ENCODE measurements at places on chromosomes 3 and 15.

GRCh38 chr3:194556086-194557056, 69.6 kb upstream of the ATP13A3 start:
- no peak for DNase-seq

GRCh38 chr3:13251166-13251903, 168.8 kb downstream of the NUP210 start:
- no peak for DNase-seq

GRCh38 chr3:193396451-193397244, 18.1 kb upstream of the ATP13A5 start:
- no peak for DNase-seq

DNA sequence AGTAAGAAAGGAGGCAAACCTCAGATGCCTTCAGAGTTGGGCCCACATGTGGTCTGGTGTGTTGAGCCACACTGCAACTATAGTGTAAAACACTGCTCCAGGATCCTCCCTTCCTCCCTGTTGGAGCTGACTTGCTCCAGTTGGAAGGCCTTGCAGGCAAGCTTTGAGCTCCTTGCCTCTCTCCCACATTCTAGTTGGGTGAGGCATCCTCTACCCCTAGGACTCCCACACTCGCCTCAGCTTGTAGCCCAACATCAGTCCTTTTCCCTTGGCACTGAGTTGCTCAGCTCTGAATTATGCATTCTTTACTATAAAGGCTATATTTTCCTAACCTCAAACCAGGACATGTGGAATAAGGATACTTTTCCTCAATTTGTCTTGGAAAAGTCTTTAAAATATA, 143.9 kb downstream of the NECTIN3 start:
- DNase-seq: peak; percentile 84

DNA sequence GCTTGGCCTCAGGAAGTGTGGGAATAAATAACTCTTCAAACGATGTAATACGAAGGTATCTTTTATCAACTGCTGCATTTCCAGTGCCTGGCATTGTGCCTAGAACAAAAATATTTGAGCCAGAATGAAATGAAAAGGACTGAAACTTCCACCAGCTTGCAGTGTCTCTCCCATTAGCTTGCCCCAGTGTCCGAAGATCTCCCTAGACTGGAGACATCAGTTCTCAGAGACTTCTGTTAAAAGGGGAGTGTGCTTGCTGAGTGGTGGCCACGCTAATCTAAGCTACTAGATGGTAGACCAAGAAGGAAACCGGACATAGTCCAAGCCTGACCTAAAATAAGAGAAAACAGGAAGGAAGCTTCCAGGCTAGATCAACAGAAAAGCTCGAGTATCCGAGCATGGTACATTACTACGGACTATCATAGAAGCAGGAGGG, 28.6 kb downstream of the KCNAB1 start:
- peak; percentile 11 for DNase-seq

DNA sequence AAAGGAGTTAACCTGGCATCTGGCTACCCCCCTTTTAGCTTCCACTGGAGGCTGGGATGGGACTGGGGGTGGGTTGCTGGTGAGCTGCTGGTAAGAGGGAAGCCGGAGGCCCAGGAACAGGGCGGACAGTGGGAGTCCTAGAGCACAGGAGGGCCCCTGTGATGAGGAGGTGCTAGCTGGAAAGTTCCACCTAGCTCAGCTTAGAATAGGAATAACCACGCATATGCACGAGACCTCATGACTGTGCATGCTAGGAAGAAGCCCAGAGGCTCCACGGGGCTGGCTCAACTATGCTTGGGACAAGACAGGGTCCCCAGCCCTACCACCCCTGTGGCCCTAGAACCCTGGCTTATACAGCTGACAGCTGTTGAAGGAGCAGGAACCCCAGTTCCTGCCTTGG, 34.1 kb downstream of the LINGO1 start:
- no peak for DNase-seq

- peak; percentile 67 for DNase-seq
Observed at GRCh38 chr3:120554812-120555606, 41.1 kb upstream of the NDUFB4 start.

DNA sequence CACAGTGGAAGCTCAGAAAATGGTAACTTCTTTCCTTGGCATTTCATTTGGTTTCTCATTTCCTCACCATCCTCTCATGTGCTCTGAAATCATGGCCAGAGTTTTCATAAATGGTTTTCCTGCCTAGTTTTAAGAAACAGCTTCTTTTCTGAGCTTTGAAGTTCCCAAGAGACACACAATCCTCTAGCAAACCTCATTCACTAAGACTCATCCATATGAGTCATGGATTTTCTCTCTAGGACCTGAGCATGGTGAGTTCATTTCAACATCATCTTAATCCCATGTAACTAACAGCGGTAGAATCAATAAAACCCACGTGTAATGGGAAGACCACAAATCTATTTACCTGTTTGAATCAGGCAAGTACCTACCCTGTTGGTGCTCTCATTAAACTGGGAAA, 274.5 kb upstream of the LRTM1 start:
- DNase-seq: peak; percentile 96

DNA sequence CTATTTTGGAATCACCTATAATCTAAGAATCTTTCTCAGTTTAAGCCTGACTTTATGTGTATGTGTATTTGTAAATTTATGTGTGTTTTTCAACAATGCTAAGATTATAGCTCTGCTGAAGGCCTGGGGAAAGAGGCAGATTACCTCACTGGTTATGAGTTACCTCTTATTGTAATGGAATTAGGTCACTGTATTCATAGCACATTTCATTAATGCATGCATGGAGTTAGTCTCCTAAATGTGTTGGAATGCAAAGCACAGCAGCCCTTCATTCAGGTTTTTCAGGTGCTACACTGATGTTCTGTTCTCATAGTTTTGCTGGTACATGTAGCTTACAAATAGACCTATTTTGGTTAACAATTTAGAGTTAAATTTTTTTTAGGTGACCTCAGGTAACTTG, 9.5 kb downstream of the GPR87 start:
- DNase-seq: no peak

- DNase-seq: no peak
Observed at GRCh38 chr3:13852638-13853009, 27.2 kb downstream of the WNT7A start.
